Smooth muscle cell of bladder (primary cell): ENCODE measurements at places on chromosomes 3 and 15. TPM values are rescaled to one million over a fixed set of nuclear protein-coding genes. Genes with fewer than 3 reads are reported as not detected.

PLA1A gene
- total RNA-seq: 0.83 TPM in 1 of 2 replicates, not detected in the other

MYLK gene
- 183 and 191 TPM in 2 replicates for total RNA-seq

OIP5 gene
- 0.43 and 0.74 TPM in 2 replicates for total RNA-seq

ACKR2 gene
- 0.09 and 0.28 TPM in 2 replicates for total RNA-seq

NEIL1 gene
- total RNA-seq: 5.1 and 6.2 TPM in 2 replicates
